ENCODE measurements at places on chromosomes 6 and 20.

DNA sequence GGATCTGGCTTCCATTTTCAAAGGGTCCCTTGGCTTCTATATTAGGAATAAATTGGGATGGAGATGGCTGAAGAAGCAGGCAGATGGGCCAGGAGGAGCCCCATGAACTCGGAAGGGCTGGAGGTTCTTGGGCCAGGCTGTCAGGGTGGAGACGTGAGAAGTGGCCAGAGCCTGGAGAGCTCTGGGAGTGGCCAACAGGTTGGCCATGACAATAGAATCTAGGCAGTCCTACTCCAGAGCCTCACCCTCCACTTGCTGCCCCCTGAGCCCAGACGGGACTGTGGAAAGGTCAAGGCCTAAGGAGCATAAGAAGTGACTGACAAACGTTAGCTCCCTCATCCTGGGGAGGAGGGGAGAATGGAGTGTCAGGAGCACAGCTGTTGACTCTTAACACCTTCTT is 62.1 kb downstream of the STK35 start:
- DNase-seq = no peak

GRCh38 chr6:37170273-37171200 is 585 bp downstream of the PIM1 start:
- peak; percentile 83 for DNase-seq

DNA sequence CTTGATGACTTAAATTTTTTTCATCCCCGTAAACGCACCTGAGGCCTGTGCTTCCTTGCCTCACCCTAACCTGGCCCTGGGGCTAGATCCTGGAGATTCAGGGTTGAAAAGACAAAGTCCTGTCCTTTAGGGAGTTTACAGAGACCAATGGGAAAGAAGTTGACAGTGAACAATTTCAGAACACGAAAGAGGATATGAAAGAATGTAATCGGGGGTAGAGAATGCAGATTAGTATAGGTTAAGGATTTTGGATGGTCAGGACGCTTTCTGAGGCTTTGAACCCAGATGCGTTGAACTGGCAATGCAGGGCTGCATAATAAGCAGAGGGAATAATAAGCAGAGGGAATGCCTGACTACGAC is 1.7 kb upstream of the FBXO5 start:
- DNase-seq = no peak

- no peak for DNase-seq
Observed at GRCh38 chr6:116034327-116034726, 26.4 kb downstream of the FRK start.

- DNase-seq = no peak
Observed at GRCh38 chr20:11777387-11778205, 140.1 kb upstream of the BTBD3 start.

DNA sequence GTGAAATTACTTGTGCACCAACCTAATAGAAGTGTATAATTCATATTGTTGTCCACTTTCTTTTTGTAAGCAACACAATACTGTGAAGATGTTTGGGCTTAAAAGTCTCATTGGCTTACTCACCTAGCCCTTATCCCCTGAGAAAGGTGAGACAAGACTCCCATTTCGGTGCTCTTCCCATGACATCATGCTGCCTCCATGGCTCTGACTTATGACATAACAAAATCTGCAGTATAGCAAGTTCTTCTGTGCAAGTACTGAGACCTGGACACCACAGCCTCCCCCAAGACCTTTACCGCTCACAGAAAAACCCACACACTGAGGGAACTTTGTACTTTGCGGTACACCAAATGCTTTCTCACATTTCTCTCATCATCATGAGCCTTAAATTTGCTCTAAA is 50.5 kb downstream of the HAO1 start:
- no peak for DNase-seq

DNA sequence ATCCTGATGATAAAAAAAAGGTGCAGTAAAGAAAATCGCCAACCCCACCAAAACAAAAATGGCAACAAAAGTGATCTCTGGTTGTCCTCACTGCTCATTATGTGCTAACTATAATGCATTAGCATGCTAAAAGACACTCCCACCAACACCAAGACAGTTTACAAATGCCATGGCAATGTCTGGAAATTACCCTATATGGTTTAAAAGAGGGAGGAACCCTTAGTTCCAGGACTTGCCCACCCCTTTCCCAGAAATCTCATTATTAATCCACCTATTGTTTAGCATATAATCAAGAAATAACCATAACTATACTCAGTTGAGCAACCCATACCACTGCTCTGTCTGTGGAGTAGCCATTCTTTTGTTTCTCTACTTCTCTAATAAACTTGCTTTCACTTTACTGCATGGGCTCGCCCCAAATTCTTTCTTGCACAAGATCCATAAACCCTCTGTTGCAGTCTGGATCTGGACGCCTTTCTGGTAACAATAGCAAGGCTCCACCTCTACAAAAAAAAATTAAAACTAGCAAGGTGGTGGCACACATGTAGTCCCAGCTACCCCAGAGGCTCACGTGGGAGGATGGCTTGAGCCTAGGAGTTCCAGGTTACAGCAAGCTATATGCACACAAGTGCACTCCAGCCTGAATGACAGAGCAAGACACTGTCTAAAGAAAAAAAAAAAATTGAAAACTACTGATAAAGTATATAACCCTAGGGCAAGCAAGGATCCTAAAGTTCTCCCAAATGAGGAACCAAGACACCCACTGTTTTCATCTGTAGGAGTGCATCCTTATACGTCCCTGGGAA is 278.8 kb upstream of the JARID2 start:
- DNase-seq = no peak

DNA sequence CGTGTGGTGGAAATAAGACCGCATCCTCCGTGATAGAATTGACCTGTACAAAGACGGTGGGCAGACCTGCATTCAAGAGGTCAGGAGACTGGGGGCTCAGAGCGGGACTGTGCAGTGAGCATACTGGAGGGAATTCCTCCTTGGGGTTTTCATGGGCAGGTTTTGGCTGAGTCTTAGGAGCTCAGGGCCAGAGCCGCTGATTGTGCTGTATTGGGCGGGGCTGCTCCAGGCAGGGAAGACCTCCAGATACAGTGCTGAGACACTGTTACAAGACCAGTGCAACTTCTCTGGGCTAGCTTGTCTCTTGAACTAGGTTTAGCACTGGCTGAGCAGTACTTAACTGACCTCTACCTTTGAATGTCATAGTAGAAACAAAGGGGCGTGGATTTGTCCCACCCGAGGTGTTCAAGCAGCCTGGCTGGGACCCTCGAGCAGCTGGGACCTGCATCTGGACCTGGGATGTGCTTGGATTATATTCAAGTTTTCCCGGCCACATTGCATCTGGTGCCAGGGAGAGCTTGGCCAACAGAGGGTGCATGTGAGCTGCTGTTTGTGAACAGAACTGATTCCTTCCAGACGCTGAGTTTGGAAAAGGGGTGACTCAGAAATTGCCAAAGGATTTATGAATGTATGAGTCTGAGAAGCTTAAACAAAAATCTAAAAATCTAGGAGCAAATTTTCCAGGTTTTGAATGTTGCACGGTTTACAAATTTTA is 33.4 kb upstream of the SLC22A1 start:
- DNase-seq = no peak

DNA sequence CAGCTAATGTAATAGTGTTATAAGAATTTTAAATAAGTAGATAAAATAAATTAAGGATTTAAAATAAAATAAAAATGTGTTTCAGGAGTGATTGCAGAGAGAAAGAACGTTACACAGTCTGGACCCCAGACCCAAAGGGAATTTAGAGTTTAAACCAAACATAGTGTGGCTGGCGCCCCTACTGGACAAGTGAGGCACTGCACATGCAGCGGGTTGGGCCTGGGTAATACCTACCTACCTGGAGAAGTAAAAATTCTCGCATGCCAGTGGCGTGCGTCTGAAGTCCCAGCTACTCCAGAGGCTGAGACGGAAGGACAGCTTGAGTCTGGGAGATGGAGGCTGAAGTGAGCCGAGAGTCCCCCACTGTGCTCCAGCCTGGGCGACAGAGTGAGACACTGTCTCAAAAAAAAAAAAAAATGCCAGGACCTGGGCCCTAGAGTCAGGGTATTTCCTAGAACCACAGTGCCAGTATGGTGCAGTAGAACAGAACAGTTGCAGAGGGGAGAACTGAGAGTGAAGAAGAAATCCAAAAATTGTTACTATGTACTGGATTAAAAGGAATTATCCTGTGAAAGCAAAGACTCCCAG is 71.4 kb upstream of the TCF21 start:
- no peak for DNase-seq

DNA sequence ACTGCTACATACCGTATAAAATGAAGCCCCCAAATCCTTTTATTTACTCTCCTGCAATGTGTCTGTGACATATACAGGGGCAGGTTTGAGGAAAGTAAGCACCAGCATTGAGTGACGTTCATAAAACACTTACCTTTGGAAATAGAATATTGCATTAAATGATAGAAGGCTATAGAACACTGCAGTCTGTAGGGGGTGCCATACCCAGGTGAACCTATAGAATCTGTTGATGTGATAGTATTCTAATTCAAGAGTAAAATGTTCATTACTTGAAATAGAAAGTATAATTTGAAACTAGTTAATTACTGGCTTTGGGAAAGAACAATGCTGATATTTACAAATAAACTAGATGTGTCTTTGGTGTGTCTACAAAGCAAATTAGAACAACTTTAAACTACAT is 47.0 kb upstream of the PRL start:
- DNase-seq = no peak

- DNase-seq = no peak
Observed at GRCh38 chr20:53937929-53938367, 132.4 kb downstream of the BCAS1 start.

GRCh38 chr6:30260036-30260504 is 46.9 kb upstream of the TRIM26 start:
- no peak for DNase-seq

DNA sequence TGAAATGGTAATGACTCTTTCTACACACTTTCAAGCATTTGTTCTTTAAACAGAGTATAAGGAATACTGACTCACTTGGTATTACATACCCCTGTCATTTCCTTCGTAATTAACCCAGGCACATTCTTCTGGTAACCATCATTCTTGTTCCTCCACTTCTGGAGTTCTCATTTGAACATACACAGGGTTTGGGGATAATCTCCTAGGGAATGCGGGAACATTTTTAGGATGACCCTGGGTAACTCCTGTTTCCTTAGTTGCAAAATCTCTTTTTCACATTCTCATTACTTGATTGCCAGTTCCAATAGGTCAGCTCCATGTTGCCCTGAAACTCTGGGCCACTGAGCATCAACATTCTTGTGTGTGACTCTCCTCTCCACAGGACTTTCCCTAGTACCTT is 51.5 kb upstream of the E2F3 start:
- DNase-seq = no peak

DNA sequence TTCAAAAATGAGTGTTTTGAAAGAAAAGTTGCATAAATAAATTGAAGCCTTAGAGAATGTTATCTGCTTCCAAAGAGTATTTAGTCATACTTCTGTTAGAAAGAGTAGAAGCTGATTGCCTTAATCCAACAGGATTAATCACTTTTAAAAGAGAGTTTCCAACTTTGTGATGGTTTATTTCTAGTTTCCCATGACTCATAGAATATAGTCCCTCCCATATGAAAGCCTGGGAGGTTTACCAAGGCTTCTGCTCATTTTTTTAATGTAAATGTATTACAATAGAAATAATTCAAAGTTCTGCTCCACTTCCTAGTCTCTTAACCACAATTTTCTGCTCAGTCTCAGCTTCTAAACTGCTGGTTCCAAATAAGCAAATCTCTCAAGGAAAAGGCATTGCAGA is 118.0 kb upstream of the IRAK1BP1 start:
- no peak for DNase-seq

DNA sequence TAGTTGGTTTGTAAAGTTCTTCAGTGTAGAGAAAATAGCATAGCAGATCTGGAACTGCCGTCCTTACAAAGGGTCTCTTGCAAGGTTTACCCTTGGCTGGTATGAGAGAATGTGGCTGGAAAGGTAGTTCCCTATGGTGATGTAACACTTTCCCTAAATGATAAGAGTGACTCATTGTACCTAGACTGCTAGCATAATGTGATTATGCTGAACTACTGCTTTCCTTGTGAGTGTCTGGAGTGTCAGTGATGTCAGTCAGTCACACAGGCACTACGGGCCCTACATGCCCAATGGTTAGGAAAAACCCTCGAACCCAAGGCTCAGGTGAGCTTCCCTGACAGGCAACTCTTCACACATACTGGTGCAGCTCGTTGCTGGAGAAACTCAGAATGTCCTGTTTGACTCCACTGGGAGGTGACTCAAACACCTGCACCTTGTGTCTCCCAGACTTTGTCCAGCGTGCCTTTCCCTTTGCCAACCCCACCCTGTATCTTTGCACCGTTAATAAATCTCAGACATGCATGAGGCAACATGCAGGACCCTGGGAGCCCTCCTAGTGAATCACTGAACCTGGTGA is 28.4 kb upstream of the LY86 start:
- DNase-seq = no peak

- DNase-seq = no peak
Observed at GRCh38 chr6:126041516-126041915, 55.2 kb downstream of the TRMT11 start.

DNA sequence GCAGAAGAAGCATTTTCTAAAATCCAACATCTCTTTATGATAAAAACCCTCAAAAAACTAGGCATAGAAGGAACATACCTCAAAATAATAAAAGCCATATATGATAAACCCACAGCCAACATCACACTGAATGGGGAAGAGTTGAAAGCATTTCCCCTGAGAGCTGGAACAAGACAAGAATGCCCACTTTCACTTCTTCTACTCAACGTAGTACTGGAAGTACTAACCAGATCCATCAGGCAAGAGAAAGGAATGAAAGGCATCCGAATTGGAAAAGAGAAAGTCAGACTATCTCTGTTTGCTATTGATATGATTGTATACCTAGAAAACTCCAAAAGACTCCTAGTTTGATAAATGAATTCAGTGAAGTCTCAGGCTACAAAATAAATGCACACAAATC is 7.9 kb upstream of the CDK19 start:
- DNase-seq = no peak

Measured in bone marrow (tissue), 2 donors.